CD4-positive, alpha-beta T cell treated with Interleukin-2 at 100 ng/mL for 4 hours (primary cell): ENCODE measurements at places on chromosomes 1 and 21.

- DNase-seq: no peak
Observed at GRCh38 chr1:215835951-215836350, 268.8 kb downstream of the KCTD3 start.

DNA sequence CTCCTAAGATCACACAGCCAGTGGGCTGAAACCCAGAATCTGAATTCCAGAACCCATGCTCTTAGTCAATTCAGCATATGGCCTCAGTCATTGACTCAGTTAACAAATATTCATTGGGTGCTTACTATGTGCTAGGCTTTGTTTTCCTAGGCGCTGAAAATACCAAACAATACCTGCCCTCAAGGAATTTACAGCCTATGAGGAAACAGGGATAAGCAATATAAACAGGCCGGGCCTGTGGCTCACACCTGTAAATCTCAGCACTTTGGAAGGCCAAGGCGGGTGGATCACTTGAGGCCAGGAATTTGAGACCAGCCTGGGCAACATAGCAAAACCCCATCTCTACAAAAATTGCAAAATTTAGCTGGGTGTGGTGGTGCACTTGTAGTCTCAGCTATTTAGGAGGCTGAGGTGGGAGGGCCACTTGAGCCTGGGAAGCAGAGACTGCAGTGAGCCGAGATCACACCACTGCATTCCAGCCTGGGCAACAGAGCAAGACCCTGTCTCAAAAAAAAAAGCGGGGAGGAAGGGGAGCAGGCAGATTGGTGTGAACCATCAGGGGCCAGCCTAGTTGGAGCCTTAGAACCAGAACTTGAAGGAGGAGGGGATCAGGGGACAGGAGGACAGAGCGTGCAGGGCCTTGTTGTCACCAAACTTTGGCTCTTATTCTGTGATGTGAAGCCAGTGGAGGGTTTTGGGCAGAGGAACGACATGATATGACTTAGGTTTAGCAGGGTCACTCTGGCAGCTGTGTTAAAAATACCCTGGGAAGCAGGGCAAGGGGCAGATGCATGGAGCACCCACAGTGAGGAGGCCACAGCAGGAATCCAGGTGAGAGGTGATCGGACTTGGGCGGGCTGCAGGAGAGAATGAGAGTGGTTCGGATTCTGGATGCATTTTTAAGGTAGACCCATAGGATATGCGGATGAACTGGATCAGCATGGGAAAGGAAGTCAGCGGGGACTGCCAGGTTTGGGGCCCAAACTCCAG, 5.8 kb downstream of the TINAGL1 start:
- DNase-seq: no peak

DNA sequence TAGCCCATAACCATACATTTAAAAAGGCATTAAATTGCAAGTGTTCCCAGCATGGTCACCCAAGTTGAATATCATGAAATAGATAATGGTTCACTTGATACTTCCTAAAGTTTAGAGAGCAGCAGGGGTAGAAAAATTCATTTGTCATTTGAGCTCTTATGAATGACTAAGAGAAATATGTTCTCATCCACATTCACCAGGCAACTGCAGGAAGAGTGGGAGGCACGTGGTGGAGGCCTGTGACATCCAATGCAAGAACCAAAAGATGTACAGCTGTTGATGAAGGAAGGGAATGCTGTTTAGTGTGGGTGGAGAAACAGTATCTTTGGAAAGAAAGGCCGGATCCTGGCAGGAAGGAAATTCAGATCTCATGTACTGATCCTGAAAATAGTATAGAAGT, 473.1 kb downstream of the ADGRL2 start:
- no peak for DNase-seq

DNA sequence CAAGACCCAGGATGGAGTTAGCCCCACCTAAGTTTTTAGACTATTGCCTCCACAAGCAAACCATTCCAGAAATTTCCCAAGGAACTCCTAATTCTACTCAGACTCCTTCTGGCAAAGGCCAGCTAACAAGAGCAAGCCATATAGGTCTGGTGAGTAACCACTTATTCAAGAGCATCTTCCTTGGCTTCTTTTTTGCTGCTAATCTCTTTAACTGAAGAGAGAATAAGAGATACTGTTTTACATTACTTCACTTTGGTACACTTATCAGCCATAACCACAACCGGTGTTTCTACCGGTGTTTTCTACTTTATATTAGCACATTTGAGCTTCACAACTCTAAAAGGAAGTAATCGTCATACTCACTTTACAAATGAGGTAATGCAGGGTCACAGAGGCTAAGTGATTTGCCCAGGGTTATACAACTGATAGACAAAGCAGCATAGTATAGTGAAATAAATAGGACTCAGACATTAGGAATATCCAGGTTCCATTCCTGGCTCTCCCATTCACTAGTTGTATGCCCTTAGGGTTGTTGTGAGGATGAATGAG, 1.7 kb upstream of the EPS15 start:
- peak; percentile 65 for DNase-seq

- no peak for DNase-seq
Observed at GRCh38 chr1:35585281-35585680, 12.2 kb downstream of the TFAP2E start.

- DNase-seq: no peak
Observed at GRCh38 chr1:199377211-199377610, 650.3 kb upstream of the NR5A2 start.

GRCh38 chr1:55287723-55288122, 72.6 kb upstream of the USP24 start:
- no peak for DNase-seq

- no peak for DNase-seq
Observed at GRCh38 chr1:101645810-101646209, 350.9 kb downstream of the OLFM3 start.

- DNase-seq: peak; percentile 70
Observed at GRCh38 chr1:7902478-7903085, 38.1 kb downstream of the TNFRSF9 start.
